ENCODE measurements at places on chromosomes 16 and 17.

DNA sequence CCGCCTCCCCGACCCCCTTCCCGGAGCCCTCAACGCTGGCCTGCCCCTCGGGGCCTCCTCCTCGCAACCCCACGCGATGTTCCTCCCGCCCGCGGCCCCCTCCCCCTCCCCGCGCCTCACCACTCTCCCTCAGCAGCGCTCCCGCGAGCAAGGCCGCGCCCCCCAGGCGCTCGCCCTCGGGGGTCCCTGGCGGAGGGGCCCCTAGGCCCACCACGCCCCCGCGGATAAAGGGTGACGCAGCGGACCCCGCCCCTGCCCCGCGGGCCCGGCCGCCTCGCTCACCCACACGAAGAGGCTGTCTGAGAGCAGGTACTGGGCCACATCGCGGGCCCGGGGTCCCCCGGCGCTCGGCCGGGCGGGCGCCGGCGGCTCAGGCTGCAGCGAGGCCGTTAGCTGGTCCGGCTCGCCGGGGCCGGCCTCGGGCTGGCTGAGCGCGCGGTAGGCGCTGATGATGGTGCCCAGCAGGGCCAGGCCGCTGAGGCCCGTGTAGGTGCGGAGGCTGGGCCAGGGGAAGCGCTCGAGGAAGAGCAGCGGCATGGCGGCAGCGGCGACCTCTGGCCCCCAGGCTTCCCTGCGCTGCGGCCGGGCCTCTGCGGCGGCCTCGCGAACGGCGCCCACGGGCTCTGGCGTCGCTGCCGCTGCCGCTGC, 430 bp downstream of the AMFR start:
- DNase-seq, result no peak

- DNase-seq, result no peak
These were observed 15.9 kb upstream of the TBX2 start for GRCh38 chr17:61383689-61384201.

DNA sequence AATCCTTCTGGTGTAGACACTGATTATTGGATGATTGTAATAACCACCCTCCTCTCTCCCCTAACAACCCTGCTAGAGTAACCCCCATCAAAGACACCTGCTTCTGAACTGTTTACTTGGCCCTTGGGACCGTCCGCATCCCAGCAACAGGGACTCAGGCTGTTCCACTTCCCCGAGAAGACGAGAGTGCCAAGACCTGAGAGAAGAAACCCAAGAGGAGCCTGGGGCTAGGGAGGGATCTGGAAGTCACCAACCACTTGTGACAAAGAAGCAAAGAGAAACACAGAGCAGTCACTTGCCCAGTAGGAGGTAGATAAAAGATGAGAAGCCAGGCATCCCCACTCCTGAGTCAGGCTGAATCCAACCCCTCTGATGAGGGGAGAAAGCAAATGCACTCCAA, 84.3 kb downstream of the CDH11 start:
- no peak for DNase-seq

DNA sequence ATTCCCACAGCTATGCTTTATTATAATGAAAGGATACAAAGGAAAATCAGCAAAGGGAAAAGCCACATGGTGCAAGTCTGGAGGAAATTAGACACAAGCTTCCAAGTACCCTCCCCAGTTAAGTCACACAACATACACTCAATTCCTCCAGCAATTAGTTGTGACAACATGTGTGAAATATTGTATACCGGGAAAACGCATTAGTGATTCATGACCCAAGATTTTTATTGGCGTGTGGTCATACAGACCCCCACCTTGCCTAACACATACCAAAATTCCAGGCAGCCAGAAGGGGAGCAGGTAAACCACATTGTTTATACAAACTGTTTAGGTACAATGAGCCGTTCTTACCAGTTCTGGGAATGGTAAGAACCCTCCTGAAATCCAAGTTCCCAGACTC, 160.6 kb downstream of the CYB561 start:
- DNase-seq, result no peak

DNA sequence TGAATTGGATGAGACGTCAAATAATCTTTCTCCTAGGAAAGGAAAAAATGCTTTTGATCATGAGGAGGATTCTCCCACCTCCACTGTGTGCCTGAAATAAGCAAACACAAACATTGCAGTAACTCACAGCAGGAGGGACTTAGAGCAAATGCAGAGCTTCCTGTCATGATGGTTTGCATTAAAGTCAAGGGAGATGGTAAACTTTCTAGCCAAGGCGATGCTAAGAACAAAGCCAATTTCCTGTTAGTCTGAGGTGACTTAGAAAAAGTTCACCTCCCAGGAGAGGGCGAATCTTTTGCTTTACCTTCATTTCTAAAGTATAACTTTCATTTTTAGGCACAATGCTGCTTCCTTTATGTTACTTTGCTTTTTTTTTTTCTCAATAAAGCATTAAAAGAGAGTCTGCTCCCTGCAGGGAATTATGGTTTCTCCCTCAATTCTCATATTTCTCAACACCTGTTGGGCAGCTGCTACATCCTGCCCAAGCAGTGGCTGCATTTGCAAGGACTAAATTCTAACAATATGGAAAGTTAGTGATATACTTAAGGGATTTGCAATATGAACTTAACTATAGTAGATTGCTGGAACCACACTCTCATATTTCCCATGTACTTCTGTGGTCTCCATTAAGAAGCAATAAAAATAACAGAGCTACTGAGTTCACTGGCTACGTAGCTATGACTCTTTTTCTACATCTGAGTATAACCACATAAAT, 175.6 kb downstream of the PCTP start:
- DNase-seq, result no peak

DNA sequence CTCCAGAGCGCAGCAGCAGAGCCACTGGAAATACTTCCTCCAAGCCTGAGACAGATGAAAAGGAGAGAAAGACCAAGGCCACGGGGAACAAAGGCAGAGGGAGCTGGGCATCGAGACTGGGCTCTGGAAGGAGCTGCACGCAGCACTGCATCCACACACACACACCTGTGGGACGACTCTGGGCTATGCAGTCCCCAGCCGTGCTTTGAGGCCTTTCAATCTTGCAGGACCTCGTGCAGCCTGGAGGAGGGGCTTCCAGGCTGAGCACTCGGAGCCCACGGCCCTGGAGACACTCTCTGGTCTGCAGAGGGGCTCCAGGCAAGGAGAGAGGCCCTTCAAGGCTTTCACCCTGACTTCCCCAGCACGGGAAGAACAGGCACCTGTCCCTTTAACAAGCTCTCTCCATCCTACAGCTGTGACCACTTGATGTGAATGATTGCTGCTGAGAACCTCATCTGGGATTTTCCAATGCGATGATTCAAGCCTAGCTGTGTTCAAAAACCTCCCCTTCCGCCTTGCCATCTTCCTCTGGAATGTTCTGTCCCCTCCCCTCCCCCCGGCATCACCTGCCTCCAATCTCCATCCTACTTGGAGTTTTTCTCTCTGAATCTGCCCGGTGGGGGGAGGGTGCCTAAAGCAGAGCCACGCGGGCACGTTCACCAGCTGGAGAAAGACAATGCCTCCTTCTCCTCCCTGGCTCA, 37.5 kb downstream of the RBFOX3 start:
- no peak for DNase-seq

DNA sequence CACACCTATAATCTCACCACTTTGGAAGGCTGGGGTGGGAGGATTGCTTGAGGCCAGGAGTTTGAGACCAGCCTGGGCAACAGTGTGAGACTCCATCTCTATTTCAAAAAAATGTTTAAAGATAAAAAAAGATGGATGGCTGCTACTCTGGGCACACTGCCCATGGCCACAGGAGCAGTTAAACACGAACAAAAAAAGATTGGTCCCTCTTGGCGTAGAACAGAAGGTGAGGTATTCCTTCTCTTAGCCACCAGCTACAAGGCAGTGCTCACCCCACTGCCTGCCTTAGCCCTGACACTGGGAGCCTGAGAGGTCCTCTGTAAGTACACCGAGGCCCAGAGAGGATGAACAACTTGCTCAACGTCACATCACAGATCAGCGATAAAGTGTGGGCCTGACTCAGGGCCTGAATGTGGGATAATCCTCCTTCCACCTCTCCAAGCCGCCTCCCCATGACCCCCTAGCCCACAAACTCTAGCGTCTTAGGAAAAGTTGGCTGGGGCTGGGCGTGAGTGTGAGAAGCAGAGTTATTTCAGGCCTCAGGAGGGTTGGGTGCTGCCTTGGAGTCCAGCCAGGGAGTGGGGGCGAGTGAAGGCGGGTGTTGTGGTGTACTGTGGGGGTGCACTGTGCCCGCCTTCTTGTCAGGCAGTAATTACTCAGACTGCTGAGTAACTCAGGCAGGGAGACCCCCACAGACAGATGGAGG, 2.3 kb upstream of the DPH1 start:
- DNase-seq, result no peak

DNA sequence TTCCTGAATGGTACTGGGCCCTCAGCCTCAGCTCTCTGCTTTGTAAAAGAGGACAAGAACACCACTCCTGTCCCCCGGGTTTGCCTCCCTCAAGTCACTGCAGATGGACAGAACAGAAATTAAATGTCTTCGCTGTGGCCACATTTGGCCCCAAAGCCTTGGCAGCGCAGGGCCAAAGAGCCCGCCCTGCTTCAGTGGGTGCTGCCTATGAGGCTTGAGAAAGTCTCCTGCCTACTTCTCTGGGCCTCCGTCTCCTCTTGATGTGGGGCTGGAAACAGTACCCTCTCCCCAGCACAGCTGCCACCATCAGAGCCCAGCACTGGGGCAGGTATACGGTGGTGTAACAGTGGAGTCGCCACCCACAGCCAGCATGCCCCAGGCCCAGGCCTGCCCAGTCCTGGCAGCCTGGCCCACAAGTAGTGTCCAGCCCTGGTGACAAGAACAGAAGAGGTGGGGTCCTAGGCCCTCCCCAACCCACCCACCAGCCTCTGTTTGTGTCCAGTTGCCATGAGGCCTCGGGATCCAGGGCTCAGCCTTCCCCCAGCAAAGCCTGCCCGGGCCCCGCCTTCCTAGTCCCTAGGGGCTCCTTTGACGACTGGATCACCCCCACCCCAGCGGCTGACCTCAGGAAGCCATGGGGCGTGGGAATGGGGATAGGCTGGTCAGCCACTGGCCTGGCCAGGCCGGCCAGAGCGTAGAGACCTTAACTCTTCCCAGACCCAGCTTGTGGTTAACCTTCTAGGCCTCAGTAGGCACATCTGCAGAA, 3.9 kb upstream of the TPPP3 start:
- no peak for DNase-seq

GRCh38 chr16:87366288-87366687, 17.3 kb downstream of the FBXO31 start:
- no peak for DNase-seq

Data from activated naive CD8-positive, alpha-beta T cell treated with anti-CD3 and anti-CD28 coated beads, Interleukin-2, amount 50 U/mL, for 16 hours (primary cell).